ENCODE measurements at places on chromosomes 7 and 10.

GRCh38 chr7:24419077-24419476, 135.1 kb downstream of the NPY start:
- peak; percentile 3 for DNase-seq

DNA sequence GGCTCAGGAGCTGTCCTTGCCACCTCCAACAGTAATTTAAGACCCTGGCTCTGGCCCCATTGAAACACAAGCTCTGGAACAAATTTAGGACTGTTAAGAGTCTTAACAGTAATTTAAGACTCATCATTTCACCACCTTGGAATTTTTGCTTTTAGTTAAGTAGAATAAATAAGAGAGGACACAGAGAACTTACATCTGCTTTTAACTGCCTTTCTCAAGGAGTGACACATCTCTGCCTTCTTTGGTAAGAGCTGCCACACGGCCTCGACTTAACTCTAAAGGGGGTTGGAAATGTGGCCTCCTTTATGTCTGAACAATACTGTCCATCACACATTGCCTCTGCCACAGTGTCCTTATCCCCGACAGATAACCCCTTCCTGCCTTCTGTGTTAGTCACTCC, 77.9 kb downstream of the HERPUD2 start:
- no peak for DNase-seq

- no peak for DNase-seq
Measured at GRCh38 chr7:6032641-6033040, 1.5 kb downstream of the ANKRD61 start.

GRCh38 chr10:80144696-80145131, 12.2 kb downstream of the PLAC9 start:
- DNase-seq = no peak

DNA sequence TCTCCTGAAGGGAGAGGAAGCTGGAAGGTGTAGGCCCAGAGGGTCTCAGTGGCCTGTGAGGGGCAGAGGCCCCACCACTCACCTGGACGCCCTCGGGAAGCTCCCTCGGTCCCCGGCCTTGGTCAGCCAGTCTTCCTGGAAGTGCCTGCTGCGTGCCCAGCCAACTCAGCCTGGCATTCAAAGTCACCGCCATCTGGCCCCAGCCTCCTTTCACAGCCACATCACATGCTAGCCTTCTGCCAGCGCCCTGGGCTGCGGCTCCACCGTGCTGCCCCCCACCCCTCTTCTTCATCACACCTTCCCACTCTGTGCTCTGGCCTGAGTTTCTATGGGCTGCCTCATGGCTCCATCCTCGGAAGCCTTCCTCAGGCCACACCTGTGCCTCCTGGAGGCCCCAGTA, 98.0 kb downstream of the ZMIZ1 start:
- DNase-seq = no peak

DNA sequence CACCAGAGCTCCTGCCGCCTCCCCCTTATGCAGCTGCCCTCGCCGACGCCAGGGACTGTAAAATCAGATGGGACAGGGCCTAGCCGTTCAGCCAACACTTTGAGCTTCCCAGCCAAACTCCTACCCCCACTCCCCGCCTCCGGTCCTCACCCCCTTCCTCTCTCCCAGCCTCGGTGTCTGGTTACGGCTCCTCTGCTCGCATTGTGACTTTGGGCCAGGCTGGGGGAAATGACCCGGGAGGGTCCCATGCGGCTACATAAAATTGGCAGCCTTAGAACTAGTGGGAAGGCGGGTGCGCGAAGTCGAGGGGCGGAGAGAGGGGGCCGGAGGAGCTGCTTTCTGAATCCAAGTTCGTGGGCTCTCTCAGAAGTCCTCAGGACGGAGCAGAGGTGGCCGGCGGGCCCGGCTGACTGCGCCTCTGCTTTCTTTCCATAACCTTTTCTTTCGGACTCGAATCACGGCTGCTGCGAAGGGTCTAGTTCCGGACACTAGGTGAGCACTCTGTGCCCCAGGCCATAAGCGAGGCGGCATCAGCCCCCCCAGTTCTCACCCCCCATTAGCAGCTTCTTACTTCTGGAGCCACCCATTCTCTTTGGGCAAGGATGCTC, at the start of gene KAZALD1:
Gene KAZALD1 (plus strand): TSS at position 366 of the 608 bp plus-strand sequence. CDS start 604 bp downstream, outside the sequence.
- no peak for DNase-seq

DNA sequence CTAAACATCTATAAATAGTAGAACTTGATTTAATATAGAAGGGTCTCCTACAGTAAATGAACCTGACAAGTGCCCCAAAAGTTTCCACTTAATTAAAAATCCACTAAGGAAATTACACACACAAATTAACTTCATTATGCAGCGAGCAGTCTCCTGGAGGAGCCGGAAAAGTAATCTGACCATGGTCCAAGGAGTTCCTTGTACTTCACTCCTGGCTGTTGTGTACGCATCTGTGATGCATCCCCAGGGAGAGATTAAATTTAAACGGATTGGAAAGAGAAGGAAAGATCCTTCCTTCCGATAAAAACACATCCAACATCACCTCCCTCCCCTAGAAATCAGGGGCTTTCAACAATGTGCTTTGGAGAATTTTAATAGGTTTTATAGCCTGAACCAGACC, 85.5 kb downstream of the PARD3 start:
- DNase-seq = peak; percentile 8

- DNase-seq = no peak
Measured at GRCh38 chr10:96643920-96644319, 57.1 kb upstream of the TM9SF3 start.

DNA sequence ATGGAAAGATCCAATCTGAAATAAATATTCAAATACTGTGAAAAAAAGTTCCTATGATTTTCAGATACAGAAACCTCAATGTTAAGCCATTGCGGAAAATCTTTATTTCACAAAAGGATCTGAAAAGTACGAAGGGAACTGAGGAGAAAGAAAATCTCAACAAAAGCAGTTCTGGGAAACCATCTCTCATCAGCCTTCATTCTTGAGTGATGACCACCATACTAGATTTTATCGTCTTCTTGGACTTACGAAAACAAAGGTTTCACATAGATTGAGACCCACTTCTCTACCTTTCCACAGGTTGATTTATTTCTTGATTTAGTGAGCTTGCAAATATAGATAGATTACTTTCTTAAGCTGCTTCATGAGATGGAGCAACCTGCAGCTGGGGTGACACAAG, 293.4 kb upstream of the LYZL1 start:
- DNase-seq = no peak

DNA sequence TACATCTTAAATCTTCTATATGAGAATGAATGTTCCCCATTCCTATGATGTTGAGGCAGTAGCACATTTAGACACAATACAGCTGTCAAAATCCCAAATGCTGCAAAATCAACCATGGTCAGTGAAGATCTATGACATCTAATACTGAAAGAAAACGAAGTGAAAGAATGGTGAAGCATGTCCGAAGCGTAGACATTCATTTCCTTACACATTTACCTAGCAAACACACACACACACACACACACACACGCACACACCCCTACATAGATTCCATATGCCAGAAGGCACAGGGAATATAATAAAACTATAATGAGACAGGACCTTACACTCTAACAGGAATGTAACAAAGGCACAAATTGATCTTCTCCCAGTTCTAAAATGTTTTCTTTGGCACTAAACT, 32.5 kb downstream of the CCDC6 start:
- DNase-seq = no peak

DNA sequence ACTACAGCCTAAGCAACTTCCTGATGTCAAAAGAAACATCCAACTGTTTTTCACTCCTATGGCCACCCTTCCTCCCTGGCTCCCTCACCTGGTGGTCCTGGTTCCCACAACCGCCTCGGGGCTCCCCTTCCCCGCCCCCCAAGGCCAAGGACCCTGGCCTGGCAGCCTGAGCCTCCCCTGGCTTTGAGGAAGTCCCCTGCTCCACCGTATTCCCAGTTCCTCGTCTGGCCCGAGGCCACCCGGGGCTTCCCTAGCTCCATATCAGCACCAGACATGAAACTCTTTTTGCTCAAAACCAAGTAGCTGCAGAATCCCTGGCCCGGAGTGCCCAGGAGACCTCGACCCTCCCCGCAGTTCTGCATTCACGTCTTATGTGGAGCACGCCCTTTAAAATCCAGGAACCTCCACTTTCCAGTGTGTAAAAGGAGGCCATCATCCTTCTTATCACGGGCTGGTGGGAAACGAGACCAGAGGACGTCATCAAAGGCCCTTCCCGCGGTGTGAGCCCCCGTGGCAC, 82.9 kb downstream of the PRKAG2 start:
- DNase-seq = no peak

- DNase-seq = no peak
Measured at GRCh38 chr10:17742918-17743317, 9.1 kb upstream of the TMEM236 start.

GRCh38 chr10:129730272-129730992, 233.6 kb downstream of the EBF3 start:
- DNase-seq = no peak

- DNase-seq = no peak
Measured at GRCh38 chr7:83769407-83769806, 120.5 kb upstream of the SEMA3E start.

GRCh38 chr10:68550747-68551411, 9.3 kb upstream of the TET1 start:
- no peak for DNase-seq

DNA sequence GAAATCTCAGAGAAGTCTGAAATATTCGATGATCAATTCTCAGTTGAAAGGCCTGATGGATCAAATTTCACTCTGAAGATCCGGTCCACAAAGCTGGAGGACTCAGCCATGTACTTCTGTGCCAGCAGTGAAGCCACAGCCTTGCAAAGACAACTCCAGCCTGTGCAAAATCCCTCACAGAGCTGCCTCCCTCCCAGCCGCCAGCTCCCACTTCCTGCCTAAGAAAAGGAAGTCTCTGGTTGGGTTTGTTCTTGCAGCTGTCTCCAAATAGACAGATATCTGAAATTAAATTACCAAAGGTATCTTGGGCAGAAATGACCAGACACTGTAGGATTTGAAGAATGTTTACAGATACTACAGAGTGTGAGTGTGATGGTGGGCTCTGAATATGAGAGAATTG, 43.4 kb upstream of the PRSS58 start:
- no peak for DNase-seq

DNA sequence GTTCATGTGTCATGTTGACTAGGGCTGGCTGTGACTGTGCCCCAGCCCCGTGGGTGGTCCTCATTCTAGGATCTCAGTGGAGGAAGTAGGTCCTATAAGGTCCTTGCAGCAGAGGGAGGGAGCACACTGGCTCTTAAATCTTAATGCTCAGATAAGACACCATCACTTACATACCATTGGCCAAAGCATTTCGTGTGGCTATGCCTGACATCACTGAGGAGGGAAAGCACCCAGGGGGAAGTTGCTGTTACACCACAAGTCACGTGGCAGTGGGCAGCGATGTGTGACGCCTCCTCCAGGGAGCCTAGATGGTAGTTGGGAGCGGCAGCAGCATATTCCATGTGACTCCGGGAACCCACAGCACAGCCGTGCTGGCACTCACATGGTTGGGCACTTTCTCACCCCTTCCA, 224.7 kb upstream of the SH2B2 start:
- no peak for DNase-seq

DNA sequence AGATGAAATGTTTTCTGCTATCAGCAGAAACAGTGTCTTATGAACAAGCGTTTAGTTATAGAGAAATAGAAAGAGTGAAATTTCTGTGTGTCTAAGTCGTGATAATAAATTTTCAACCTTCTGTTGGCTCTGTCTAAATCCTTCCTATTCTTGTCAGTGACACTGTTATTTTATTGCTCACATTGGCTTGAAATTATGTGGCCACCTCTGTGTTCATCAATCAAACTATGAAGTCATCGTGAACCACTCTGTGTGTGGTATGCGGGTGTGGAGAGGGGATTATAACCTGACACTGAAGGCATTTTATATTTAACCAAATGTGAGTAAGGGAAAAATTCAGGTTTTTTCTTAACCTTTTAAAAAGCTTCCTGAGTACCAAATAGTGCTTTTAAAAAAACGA, 12.3 kb downstream of the AOAH start:
- no peak for DNase-seq

- DNase-seq = no peak
Measured at GRCh38 chr10:79488336-79488735, 24.0 kb upstream of the EIF5AL1 start.

- DNase-seq = no peak
Measured at GRCh38 chr7:93873998-93874574, 16.5 kb downstream of the TFPI2 start.

GRCh38 chr10:62166331-62167131, 102.1 kb downstream of the RTKN2 start:
- DNase-seq = no peak

- DNase-seq = no peak
Measured at GRCh38 chr10:108662975-108663374, 1260.3 kb downstream of the XPNPEP1 start.

GRCh38 chr7:39550411-39550810, 15.8 kb upstream of the YAE1 start:
- no peak for DNase-seq

DNA sequence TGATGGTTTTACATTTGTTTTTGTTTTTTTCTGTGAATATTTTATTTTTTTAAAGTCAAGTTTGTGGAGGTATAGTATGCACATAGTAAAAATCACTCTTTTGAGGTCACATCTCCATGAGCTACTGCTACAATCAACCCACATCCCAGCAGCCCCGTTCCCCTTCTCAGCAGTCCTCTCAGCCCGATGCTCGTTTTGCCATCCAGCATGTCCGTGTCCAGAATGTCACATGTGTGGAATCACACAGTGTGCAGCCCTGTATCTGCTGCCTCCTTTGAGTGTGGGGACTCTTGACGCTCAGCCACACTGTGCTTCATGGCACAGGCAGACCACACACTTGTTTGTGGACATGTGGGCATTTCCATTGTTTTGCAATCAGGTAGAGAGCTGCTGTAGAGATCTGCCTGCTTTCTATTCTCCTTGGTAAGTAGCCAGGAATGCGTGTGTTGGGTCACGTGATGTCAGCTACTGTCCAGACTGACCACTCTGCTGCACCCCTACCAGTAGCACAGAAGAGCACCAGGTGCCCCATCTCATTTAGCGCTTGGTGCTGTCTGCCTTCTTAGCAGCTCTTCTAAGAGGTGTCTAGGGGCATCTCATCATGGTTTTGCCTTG, 71.6 kb upstream of the CAMK2B start:
- DNase-seq = no peak

- DNase-seq = no peak
Measured at GRCh38 chr10:14327527-14327926, 3.2 kb downstream of the FRMD4A start.

DNA sequence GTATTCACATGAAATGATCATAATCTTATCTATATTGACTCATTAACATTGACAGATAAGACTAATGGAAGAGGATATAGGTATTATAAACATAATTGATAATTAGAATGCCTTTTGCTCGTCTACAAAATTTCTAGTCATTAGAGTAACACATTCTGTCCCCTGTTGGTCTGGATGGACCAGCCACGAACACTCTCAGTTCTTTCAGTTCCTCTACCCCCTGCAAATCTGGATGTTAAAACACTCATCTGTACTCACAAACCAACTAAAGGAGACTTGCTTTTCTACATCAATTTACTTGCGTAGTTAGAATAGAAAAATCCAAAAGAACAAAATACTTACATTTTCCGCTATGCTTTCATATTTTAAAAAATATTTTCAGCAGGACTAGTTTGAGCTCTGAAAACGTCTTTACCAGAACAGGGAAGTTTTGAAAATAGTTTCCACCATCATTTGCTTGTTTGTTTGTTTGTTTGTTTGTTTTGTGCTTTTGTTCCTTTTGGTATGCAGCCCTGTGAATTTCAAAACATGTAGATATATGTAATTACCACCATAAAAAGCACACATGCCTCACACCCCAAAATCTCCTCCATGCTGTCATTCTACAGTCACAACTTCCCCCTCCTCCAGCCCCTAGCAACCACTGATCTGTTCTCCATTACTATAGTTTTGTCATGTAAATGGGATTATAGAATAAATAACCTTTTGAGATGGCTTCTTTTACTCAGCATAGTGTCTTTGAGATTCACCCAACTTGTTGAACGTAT, 103.8 kb downstream of the FZD1 start:
- DNase-seq = no peak

GRCh38 chr7:79401254-79401653, 52.2 kb downstream of the MAGI2 start:
- no peak for DNase-seq
